ENCODE measurements at places on chromosomes 3 and 15.
A peak's percentile ranks its signal among the peaks of the same experiment; 100 is the strongest.

DNA sequence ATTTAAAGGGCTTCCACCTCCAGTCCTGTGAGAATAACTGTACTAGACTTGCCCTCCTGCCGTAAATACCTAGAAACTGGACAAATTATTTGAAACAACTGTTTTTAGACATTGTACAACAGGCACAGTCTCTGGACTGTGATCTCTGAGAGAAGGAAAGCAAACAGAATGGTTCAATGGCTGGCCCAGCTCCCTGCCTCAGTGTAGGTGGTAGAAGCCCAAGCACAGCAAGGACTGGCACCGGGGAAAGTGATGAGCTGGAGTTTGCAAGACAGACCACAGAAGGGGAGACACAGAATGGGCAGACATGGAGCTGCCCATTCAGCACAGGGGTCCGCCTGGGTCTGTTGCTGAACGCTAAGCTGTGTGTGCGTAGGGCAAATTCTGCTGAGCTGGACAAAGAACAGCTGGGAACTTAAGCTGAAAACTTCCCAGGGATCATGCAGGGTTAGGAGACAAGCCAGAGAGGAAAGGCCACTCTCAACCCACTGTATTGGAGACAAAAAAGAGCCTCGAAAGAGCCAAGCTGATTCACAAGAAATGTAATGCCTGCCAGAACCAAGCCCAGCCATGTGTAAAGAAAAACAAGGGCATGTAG, 52.6 kb upstream of the SEC61A1 start:
- no peak for DNase-seq

DNA sequence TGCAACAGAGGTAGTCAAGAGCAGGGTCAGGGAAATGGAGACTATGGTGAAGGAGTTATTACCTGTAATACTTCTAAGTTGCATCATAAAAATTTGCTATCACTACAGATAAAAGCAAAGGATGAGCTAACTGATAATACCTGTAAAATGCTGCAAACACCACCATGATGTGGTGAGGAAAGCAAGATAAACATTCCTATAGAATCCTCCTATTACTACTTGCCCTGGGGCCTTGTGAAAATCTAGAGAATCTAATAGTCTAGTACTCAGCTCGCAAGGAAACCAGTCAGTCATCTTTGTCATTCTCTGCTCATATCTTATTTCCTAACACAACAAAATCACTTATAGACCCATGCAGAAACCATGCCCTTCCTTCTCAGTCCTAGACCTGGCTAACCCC, 899.8 kb downstream of the FHIT start:
- DNase-seq: no peak

- DNase-seq: no peak
These were observed 36.4 kb downstream of the CCDC80 start for GRCh38 chr3:112604536-112604935.

GRCh38 chr15:76293361-76293760, 17.9 kb downstream of the ETFA start:
- no peak for DNase-seq

DNA sequence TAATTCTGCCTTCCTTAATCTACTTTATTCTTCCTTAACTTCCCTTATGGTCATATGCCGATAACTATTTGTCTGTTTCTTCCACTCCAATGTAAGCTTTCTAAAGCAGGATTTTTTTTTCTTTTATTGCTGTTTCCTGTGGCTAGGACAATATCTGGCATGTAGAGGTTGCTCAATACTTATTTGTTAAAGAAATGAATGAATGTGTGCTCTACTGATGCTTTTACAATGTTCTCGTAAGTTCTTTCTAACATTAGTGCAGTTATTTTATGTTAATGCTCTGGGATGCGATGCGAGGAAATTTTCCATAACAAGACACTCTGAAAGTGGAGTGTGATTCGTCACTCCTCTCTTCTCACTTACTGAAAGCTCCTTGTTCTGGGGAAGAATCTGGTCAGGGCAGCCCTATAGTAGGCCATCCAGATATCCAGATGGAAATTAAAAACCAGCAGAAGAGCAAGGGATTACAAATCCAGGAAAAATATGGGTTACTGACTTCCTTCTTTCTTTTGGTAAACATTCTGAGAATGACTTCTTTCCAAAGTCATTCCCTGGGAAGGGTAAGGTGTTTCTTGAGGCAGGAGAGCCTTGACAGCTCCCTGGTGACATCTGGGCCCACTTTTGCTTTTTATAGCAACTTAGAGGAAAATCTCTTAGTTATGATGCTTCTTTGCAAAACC, 420.4 kb downstream of the PDCD6IP start:
- DNase-seq: no peak

DNA sequence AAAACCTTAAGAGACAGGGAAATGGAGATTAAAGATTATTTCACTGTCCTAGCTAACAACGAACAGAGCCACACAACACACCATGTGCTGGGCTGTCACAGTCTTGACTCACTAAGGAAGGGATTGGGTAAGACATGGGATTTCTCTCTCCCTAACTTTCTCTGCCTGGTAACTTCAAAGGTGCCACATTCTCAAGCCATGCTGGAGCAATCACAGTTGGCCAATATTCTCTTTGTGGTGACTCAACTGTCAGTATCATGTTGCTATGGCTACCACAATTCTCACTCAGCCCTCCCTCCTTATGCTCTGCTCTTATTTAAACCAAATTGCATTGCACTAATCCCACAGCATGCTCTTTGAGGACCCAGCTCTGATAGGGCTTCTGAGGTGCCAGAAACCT, 74.0 kb downstream of the OXNAD1 start:
- DNase-seq: no peak

- no peak for DNase-seq
These were observed 84.7 kb downstream of the ETV5 start for GRCh38 chr3:186024210-186024609.

DNA sequence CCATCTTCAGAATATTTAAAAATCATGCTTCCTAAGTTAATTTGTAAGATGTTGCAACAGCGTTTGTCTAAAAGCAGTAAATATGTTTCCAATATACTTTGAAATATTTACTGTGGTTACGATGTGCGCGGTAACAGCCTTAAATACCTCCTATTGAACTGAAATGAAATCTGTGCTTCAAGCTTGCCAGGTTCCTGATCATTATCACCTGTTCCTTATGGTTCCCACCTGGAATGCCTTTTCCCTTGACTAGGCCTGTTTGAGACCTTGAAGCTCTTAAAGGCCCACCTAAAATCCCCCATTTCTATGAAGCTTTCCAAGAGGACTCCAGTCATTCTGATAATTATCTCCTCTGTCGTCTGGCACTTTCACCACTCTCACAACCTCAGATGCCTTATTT, 146.7 kb downstream of the NAALADL2 start:
- DNase-seq: no peak

DNA sequence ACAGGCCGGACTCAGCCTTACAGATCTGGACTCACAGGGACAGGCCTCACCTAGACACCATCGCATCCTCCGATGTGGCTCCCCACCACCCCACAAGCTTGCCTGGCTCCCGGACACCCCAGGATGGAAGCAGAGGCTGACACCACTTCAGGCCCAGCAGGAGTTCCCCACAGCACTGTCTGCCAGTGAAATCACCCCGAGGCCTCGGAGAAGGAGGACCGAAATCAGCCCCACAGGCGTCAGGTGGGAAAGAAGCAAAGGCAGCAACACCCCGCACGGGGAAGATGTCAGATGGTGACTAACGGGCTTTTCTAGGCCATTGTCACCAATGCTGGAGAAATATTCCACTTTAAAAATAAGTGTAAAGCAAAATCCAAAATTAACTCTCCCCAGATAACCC, 18.6 kb downstream of the ADCY5 start:
- DNase-seq: no peak

GRCh38 chr3:44109771-44110361, 131.8 kb upstream of the TOPAZ1 start:
- no peak for DNase-seq

DNA sequence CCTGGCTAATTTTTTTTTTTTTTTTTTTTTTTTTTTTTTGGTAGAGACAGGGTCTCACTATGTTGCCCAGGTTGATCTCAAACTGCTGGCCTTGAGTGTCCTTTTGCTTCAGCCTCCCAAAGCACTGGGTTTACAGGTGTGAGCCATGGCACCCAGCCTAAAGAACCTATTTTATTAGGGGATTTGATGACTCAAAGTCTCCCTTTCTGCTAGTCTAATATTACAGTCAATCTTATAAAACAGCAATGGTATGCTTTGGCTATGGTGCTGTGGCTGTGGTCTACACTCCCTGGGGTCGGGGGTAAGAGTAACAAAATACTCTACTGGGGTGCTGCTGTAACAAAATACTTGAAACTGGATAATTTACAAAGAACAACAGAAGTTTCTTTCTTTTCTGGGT, 44.8 kb downstream of the ZNF589 start:
- DNase-seq: no peak

GRCh38 chr3:9676785-9677184, 26.8 kb upstream of the CPNE9 start:
- DNase-seq: no peak

- DNase-seq: no peak
These were observed 16.4 kb downstream of the CHST13 start for GRCh38 chr3:126540342-126540849.

DNA sequence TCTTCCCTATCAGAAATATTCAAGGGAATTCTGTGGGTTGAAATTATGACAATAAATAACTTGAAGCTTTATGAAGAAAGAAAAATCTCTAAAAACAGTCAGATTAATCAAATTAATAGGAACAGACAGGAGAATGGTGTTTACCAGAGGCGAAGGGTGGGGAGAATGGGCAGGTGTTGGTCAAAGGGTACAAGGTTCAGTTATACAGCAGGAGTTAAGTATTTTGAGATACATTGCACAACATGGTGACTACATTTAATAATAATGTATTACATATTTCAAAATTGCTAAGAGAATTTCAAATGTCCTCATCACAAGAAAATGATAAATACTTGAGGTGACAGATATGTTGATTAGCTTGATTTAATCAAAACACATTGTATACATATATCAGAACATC, 18.6 kb downstream of the SPCS1 start:
- DNase-seq: no peak

GRCh38 chr15:69677403-69677802, 224.8 kb downstream of the RPLP1 start:
- no peak for DNase-seq

DNA sequence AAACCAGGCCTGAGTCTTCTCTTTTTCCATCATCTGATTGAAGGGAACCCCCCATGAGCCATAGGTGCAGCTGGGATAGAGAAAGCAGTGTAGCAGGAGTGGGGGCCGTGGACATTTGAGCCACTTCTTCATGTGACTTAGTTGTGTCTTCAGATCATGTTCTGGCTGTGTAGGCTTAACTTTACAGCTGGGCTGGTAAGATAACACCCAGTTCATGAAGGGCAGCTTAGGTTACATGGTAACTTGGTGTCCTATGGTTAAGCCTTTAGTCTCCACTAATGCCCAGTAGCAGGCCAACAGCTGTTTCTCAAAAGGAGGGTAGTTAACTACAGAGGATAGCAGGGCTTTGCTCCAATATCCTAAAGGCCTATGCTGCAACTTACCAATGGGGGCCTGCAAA, 11.4 kb upstream of the SNRPN start:
- DNase-seq: no peak

GRCh38 chr3:70042641-70043040, 43.1 kb downstream of the SAMMSON start:
- DNase-seq: no peak

DNA sequence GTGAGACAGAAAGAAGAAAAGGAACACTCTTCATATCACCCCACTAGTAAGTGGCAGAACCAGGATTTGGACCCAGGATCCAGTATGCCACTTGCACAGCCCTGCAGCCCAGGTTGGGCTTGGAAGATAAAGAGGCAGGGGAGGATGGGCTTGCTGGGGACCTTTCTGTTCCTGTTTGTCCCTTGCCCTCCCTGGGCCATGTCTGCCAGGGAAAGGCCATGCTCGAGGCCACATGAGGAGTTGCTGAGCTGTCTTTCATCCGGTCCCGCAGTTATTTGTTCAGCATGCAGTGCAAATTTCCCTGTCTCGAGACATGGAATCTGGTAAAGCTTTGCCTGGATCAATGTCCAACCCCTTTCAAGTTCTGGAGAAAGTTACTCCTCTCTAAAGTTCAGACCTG, 116.0 kb upstream of the MRPS22 start:
- no peak for DNase-seq

DNA sequence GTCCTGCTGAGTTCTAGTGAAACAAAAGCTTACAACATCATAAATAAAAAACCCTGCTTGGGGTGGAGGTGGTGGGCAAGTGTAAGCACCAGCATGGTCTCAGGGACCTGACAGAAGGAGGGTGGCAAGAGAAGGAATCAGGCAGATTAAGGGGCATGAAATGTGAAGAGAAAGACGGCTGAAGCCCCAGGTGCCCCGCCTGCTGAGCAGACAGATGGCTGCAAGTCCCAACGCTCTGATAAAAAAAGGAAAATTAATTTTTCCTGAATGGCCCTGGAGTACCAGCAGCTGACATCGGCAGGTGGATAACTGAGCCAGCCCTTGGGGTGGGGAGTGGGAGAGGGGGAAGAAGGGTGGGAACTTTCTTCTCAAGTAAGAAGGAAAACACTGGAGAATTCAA, 137.9 kb downstream of the XXYLT1 start:
- DNase-seq: no peak

DNA sequence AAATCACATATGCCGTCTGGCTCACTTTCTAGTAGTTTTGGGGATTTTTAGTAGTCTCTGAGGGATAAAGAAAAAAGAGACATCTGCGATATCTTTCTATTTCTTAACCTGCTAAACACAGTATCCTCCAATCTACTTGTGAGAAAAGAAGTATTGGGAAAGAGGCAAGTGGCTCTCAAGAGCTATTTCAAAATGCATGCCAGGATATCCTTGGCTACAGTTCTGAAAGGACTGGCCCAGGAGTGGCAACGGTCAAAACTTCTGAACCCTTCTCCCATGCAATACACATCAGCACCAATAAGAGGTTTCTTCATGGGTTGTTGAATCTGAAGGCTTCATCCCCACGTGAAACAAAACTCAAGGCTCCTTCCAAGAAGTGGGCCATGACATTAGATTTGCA, 204.0 kb upstream of the WNT5A start:
- DNase-seq: peak; percentile 31

- no peak for DNase-seq
These were observed 3.4 kb upstream of the GRM7 start for GRCh38 chr3:6857510-6857909.

DNA sequence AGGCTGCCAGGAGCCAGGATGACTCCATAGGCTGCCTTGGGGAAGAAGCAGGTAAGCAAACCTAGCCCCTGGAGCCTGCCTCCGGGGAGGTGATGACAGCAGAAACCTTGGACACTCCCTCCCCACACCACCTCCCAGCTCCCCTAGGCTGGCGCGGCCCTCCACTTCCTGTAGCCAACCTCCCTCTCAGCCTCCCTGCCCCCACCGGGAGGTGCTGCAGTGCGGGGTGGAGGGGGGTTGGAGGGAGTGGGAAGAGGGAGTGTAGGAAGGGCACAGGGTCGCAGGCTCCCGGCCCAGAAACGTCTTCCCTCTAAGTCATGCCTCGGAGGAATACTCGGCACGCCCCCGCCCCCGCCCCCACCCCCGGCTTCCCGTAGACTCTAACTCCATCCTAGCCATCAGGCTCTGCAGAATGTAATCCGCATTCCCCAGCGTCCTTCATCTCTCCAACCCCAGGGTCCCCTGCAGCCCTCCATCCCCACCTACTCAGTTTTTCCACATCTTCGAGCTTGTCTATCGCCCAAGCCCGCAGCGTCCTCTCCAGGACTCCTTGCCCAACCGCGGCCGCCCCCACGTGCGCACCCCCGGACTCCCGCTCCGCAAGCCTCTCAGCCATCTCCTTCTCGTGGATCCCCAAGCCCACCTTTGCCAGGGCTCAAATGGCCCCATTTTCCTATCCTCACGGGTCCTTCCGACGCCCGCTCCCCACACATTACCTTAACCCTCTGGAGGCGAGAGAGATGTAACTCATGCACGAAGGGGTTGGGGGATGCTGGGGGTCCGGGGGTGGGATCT, 528 bp downstream of the LPCAT4 start:
- peak; percentile 66 for DNase-seq
